ENCODE measurements at places on chromosomes 16 and 17.

DNA sequence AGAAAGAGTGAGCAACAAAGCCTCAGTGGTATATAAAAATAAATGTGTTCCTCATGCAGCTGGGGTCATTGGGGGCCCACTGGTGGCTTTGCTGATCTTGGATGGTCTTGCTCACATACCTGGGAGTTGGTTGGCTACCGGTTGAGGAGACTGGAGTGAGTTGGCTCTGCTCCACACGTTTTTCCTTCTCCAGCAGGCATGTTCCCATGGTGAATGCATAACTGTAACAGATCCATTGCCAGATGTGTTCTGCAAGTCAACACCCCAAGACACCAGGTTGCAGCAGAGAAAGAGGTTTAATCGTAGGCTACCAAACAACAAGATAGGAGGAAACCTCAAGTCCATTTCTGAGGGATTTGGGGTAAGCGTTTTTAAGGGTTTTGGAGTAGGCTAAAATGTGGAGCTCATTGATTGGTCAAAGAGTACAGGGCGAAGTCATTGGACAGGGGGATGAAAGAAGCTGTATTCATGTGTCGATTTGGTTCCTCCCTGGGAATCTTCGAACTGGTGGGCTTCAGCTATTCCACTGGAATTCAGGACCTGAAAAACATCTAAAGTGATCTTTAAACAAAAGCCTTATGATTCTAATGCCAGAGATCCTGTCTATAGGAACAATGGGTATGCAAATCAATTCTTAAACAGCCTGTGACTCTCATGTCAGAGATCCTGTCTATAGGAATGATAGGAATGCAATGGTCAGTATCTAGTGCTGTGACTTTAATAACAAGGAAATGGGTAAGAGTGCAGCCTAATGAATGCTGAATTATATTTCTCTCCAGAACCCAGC lies 467.5 kb upstream of the C16orf82 start:
- DNase-seq: no peak

DNA sequence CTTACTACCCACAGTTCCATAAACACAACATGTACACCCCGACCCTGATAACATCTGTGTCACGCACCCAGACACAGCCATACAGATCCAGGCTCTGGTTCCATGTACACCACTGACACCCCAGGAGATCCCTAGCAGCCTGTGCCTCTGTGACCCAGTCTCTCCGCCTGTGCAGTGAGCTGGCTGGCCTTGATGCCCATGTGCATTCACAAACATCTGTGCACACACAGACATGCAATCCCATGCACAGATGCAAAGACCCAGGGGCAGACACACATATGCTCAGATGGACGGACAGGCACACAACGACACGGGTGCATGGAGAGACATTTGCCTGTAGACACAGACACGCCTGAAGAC lies 4.1 kb downstream of the CCDC102A start:
- DNase-seq: no peak

DNA sequence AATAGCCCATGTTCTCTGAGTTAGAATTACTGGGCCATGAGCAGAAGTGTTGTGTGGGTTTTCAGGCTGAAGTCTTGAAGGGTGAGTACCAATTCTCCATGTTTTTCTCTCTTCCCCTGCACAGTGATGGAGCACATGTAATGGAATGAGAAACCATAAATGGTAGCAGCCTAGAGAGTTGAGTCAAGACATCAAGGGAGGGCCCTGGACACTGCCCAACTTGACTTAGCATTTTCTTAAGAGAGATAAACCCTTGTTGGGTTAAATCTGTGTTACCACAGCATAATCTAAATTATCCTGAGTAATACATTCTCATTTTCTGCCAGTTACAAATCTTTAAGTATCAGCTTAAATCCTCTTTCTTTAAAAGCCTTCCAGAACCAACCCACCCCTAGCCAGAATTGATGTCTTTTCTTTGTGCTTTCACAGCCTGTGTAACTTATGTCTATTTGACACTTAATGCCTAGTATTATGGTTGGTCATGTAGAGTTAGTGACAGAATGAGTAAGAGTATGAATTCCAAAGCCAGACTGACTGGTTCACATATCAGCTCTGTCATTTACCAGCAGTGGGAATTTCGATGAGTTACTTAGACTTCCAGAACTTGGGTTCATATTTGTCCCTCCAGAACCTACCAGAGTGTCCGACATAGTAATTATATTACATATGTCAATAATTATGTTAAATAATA lies 27.0 kb upstream of the RGS9 start:
- no peak for DNase-seq

GRCh38 chr17:28977659-28978355 lies 26.5 kb upstream of the PHF12 start:
- DNase-seq: no peak

DNA sequence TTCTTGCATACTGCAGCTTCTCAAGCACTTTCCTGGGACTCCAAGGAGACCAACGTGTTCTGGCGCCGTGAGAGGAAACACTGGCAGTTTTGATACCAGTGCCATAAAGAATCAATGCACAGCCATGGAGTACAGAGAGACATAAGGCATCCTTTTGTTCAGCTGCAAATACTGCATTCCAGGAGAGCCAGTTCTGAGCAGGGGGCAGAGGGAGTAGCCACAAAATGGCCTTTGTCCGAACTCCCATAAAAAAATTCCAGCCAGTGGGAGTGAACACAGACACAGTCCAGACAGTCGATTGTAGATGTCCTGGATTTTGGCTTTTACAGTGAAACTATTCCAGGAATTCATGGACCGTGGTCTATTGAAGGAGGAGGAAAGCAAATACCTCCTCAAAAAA lies 36.2 kb upstream of the TEKT3 start:
- DNase-seq: no peak

GRCh38 chr17:63966646-63967264 lies 6.0 kb downstream of the SCN4A start:
- DNase-seq: no peak

- no peak for DNase-seq
Observed at GRCh38 chr16:87620201-87620495, 17.8 kb downstream of the JPH3 start.

DNA sequence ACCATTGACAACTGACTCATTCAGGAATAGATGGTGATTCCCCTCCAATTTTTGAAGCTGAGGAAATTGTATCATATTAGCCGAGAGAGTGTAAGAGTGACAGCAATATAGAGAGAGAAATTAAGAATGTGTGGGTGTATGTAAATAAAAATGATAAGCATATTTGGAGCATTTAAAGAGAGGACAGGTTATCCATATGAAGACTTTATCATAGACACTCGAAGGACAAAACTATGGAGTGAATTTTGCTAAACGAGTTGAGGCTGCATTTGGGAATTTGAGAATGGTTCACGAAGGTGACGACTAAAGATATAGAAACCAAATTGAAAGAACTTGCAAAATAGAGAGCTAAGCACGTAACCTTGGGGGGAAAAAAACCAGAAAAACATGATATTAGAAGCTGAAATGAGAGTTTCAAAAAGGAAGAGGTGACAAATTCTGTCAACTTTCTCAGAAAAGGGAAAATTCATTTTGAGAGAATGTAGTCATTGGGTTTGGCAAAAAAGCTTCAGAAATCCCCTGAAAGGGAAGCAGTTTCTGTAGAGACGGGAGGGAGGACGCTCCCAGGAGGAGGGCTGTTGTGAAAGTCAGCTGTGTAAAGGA lies 129.7 kb downstream of the KCNJ2 start:
- no peak for DNase-seq

DNA sequence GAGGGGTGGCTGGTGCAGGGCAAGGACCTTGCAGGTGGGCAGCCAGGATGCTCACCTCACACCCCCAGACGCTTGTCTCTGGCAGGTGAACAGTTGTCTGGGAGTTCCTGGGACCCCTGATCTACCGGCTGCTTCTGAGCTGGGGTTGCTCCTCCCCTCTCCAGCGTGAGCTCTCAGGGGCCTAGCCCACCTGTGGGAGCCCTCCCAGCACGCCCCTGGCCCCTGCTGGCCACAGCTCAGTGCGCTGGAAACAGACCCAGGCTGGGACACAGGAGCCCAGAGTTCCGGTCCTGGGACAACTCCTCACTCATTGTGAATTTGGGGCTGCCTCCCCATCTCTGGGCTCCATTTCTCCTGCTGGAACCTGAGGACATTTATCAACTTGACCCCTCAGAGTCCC lies 30.3 kb downstream of the ARHGAP23 start:
- DNase-seq: no peak

DNA sequence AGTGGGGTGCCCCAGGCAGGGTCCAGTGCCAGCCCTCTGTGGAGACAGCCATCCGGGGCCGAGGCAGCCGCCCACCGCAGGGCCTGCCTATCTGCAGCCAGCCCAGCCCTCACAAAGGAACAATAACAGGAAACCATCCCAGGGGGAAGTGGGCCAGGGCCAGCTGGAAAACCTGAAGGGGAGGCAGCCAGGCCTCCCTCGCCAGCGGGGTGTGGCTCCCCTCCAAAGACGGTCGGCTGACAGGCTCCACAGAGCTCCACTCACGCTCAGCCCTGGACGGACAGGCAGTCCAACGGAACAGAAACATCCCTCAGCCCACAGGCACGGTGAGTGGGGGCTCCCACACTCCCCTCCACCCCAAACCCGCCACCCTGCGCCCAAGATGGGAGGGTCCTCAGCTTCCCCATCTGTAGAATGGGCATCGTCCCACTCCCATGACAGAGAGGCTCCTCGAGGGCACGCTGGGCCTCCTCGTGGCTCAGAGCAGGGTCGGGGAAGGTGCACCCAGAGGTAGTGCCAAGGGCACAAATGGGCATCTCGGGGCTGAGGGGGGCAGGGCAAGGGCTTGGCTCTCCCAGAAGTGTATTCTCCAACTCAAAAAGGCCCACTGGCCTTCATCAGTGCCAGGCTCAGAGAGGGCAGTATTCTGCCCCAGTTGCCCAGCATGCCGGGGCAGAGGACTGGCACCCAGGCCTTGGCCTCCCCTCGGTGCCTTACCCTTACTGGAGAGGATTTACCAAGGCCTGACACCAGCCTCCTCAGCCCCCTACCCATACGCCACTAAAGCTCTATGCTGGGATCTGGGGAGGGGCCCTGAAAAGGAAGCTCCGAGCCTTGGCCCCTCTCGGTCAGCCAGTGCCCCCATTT lies at the start of gene CDH5:
TSS of gene CDH5 (plus strand) at position 259 of the 867 bp plus-strand sequence. CDS start 12,647 bp downstream, outside the sequence.
- DNase-seq: no peak

DNA sequence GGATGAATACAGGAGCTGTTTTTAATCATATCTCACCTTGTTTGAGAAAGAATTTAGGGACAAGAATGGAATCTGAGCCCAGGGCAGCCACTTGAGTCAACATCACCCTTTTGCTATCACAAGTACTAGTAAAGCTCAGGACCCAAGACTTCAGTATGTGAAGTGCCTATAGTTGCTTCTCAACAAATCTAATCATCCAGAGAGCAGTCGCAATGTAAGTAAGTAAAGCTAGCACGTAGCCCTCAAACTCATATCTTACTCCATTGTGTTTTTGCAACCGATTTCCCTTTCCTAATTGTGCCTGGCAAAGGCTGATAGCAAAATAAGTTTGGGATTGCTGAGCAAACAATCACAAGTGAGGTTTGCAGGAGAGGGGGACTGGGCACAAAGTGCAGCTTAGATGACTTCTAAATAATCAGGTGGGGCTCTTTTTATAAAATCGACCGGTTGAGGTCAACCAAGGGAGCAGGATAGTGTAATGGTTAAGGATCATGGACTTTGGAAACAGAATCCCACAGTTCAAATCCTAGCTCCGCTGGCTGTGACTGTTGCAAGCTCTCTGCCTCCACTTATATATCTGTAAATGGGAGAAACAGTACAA lies 13.0 kb downstream of the TOB1 start:
- DNase-seq: no peak

DNA sequence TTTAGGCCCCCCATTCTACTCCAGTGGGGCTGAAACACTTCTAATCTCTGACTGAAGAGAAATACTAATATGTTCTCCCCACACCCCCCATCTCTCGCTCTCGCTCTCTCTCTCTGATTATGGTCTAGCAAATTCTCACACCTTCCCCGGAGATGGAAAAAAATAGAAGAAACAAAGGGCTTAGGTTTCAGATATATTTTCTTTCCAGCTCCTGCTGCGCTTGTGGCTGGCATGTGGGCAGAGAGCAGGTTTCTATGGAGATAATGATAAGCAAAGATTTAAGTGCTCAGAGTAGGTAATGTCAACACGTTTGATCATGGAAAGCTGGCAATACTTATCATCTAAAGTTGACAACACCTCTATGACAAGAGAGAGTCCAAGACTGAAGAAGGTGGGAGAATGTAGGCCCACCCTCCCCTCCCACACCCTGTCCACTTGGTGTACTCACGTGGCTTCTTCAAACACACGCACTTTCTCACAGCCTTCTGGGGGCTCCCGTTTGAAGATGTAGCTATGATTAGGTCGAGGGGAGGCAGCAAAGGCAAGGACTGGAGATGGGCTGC lies 8.0 kb upstream of the SLC35B1 start:
- no peak for DNase-seq

DNA sequence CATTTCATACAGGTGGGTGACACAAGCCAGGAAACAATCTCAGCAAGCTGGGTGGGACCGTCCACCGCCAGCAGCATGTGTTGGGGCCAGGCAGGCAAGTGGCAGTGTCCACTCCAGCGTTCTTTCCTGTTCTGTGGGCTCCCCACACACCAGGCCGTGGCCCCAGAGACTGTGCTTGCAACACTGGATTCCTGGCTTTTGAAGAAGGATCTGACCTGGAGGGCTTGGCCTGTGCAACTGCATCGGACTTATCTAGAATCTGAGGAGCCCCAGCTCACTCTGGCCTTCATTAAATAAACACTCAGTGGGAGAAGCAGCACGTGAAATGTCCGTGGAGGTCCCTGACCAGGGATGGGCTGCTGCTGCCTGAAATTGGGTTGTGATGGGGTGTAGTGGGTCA lies 3.2 kb downstream of the KSR1 start:
- no peak for DNase-seq

DNA sequence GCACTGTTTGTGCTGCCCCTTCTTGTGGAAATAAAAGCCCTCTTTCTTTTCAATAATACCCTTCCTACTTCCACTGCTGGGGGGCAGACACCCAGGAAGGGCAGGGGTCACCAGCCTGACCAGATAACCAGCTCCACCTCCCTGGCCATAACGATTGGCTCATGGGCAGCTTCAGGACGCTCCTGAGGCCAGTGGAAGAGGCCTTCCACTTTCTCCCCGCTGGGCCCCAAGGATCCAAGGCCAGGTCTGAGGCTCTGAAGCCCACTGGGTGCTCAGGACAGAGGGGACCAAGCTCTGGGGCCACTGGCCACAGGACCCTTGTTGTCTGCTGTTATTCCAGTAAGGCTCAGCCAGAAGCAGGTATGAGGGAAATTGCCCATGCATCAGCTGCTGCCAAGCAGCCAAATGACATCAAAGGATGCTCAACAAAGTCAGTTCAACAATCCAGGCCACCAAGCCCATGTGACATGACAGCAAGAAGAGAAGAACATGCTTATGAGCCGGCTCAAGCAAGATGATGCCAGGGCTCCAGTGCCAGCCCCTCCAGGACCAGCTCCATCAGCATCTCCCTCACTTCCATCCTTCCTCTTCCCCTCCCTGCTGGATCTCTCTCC lies 238.8 kb downstream of the ZNF423 start:
- no peak for DNase-seq

DNA sequence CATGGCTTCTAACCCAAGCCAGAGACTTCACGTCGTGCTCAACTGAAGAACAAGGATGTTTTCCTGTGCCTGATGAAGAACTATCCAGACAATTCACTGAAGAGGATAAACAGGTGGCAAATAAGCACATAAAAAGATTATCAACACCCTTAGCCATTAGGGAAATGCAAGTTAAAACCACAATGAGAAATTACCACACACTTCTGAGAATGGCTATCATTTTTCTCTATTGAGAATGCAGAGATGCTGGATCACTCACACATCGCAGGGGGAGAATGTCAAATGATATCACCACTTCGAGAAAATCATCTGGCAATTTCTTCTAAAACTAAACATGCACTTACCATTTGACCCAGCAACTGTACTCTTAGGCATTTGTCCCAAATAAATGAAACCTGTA lies 162.8 kb downstream of the IRX3 start:
- DNase-seq: no peak

Measured in GDM1 (cell line).